ENCODE measurements at places on chromosomes 11 and 22.

GRCh38 chr11:66219846-66220565, 48.4 kb upstream of the RAB1B start:
- H3K27me3 ChIP-seq, result no peaks in the 10 kb centered on the region
- H3K4me3 ChIP-seq, result no peak overlapping the region
- H3K36me3 ChIP-seq, result no peaks in the 10 kb centered on the region
- no peaks in the 10 kb centered on the region for H3K4me1 ChIP-seq
- DNase-seq, result peak; percentile 23
- H3K27ac ChIP-seq, result no peak overlapping the region

DNA sequence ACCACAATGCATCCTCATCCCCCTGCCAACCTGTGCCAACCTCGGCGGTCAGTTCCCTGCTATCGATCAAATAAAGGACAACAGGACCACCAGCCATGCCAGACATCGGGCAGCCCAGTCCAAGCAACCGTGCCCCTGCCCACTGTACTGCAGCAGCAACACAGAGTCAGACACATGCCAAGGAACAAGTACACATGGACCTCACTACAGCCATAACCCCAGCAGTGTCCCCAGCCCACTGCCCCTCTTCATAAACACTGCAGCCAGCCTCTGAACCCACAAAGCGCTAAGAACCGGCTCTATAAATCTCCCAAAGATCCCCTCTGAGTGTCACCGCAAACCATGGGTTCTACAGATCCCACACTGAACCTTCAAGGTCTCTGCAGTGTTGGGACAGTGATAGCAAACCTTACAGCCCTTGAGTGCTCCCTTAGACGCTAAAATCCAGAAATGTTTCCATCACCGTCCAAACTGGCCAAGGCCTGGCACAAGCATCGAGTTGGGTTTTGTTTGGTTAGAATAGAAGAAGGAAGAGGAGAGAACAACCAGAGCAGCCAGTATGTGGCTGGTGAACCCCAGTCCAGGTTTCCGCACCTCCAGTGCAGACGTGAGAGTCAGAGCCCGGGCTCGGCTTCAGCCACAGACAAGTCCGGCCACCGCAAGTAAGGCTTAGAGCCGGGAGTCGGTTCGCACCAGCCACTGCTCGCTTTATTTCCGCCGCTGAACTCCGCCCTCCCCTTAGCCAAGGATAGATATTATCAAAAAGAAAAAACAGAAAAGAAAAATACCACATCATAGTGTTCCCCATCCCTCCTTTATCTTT, 7.9 kb downstream of the PAX6 start:
- no peaks in the 10 kb centered on the region for H3K36me3 ChIP-seq
- H3K4me3 ChIP-seq, result no peak overlapping the region
- no peaks in the 10 kb centered on the region for H3K4me1 ChIP-seq
- DNase-seq, result no peak
- H3K27ac ChIP-seq, result no peak overlapping the region

DNA sequence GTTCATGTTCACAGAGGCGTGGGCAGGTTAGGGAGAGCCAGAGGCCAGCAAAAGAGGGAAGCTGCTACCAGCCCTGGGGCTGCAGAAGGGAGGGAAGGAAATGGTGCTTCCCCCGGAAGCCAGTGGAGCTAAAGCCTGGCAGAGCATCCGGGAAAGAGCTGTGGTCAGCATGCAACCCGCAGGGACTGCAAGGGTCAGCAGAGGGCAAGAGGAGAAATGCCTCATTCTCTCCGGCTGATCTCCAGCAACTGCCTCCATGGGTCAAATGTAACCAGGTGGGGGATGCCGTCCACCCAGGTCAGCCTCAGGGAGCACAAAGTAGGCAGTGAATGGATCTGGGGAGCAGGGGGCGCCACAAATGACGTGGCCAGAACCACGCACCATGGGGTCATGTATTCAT, 36.9 kb upstream of the PRR5 start:
- no peak for DNase-seq
- no peak overlapping the region for H3K27ac ChIP-seq
- no peaks in the 10 kb centered on the region for H3K36me3 ChIP-seq
- no peaks in the 10 kb centered on the region for H3K27me3 ChIP-seq
- peaks cover 11% of the 10 kb centered on the region for H3K4me1 ChIP-seq

DNA sequence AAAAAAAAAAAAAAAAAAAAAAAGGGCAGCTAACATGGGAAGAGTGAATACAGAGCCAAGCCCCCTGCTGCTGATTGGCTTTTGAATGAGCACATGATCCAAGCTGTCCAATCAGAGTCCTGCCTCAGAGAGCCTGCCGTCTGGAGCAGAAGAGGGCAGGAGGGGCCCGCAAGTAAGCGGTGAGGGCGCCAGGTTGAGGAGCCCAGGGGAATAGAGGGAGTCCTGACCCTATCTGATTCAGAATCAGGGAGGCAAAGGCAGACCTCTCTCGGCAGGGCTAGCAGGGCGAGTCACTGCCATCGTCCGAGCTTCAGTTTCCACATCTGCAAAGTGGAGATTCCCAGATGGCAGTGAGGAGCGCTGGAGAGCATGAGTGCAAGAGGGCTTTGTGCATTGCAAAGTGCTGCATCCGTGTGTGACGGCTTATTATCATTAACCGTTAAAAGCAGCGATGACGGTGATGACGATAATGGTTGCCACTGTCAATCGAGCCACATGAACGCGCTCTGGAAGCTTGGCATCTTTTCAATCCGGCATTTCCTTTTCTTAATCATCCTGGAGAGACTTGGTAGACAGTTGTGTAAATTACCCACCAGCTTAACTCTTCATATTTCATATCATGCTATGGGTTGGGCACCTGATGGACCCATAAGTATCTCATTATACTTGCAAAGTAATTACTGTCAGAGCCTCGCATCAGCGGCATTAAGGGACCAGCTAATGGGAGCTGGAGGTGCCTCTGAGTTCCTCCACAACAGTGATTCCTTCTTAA, 68.6 kb upstream of the ATXN10 start:
- H3K36me3 ChIP-seq, result no peaks in the 10 kb centered on the region
- no peak overlapping the region for H3K4me3 ChIP-seq
- no peaks in the 10 kb centered on the region for H3K4me1 ChIP-seq
- no peaks in the 10 kb centered on the region for H3K27me3 ChIP-seq

- no peak overlapping the region for H3K27ac ChIP-seq
- DNase-seq, result no peak
- H3K4me1 ChIP-seq, result no peaks in the 10 kb centered on the region
- H3K4me3 ChIP-seq, result no peak overlapping the region
- H3K27me3 ChIP-seq, result no peaks in the 10 kb centered on the region
Observed at GRCh38 chr11:114346709-114347141, 50.5 kb downstream of the NNMT start.

DNA sequence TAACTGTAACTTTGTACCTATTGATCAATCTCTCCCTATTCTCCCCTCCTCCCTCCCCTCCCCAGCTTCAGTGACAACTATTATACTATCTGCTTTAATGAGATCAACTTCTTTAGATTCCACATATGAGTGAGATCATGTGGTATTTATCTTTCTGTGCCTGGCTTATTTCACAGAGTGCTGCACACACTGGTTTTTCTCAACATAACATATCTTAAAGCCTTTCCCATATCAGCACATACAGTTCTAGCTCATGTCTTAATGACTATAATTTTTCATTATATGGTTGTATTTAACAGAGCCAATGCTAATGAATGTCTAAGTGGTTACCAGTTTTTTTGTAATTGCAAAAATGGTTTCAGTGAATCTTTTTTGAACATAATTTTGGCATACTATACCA, 340.3 kb upstream of the DDI1 start:
- H3K36me3 ChIP-seq, result no peaks in the 10 kb centered on the region
- no peaks in the 10 kb centered on the region for H3K4me1 ChIP-seq
- DNase-seq, result no peak
- no peak overlapping the region for H3K4me3 ChIP-seq
- H3K27ac ChIP-seq, result no peak overlapping the region

DNA sequence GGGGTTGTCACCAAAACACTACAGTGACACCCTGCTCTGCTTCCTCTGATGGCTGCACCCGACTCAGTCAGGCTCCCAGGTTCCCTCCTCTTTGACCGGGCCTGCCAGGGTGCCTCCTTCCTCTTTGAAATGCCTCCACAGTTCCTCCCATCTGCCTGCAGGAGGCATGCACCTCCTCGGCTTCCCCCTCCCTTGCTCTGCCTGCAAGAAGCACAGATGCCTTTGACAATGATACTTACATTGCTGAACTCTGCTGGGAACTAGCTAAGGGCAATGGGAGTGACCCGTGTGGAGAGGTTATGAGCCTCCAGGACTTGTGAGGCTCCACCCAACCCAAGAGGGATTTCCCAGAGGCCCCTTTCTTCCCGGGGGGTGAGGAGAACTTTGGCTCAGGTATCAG, 674.1 kb downstream of the OPCML start:
- H3K36me3 ChIP-seq, result no peaks in the 10 kb centered on the region
- no peak overlapping the region for H3K4me3 ChIP-seq
- no peaks in the 10 kb centered on the region for H3K27me3 ChIP-seq

DNA sequence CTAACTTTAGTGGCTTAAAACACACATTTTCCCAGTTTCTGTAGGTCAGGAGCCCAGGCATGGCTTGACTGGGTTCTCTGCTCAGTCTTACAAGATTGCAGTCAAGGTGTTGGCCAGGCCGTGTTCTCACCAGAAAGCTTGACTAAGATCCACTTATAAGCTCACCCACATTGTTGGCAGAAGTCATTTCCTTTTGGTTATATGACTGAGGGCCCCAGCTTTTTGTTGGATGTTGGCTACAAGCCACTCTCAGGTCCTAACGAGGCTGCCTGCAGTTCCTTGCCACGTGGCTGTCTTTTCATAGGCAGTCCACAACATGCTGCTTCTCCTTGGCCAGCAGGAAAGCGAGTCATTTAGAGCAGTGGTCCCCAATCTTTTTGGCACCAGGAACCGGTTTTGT, 79.3 kb upstream of the CRTAM start:
- no peaks in the 10 kb centered on the region for H3K4me1 ChIP-seq
- no peak overlapping the region for H3K4me3 ChIP-seq
- H3K27me3 ChIP-seq, result no peaks in the 10 kb centered on the region
- no peak for DNase-seq
- H3K27ac ChIP-seq, result no peak overlapping the region

DNA sequence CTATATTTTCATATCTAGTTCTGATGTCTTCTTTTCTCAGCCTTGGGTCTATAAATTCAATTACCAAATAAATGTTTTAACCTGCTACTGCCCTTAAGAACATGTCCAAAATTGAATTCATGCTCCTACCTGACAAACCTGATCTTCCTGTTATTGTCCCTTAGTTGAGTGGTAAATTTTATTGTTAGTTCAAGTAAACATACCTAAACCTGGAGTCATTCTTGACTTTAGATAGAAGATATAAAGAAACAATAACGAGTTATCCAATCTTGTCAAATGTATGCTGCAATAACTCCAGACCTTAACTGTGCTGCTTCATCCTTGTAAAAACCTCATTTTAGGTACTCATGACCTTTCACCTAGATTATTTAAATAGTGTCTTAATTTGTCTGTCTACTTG, 34.6 kb upstream of the SC5D start:
- no peak overlapping the region for H3K4me3 ChIP-seq
- no peaks in the 10 kb centered on the region for H3K36me3 ChIP-seq
- no peaks in the 10 kb centered on the region for H3K27me3 ChIP-seq
- H3K27ac ChIP-seq, result no peak overlapping the region
- H3K4me1 ChIP-seq, result no peaks in the 10 kb centered on the region
- no peak for DNase-seq

DNA sequence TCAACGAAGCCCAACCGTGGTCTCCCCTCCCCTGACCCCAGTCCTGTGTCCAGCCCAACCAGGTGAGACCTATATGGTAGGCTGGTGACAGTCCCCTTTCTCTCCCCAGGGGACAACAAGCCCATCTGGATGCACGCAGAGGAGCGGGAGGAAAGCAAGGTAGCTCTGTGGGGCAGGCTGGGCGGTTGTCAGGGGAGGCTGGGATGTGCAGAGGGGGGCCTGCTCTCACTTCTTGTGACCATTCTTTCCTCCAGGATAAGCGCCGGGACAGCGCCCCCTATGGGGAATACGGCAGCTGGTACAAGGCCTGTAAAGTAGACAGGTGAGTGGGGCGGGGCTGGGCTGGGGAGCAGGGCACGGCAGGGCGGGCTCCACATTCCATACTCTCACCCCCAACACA, 3.5 kb upstream of the RAB1B start:
- DNase-seq, result peak; percentile 52
- H3K27me3 ChIP-seq, result no peaks in the 10 kb centered on the region
- H3K36me3 ChIP-seq, result no peaks in the 10 kb centered on the region
- H3K27ac ChIP-seq, result no peak overlapping the region

GRCh38 chr11:15861256-15861655, 495.1 kb downstream of the SOX6 start:
- H3K36me3 ChIP-seq, result no peaks in the 10 kb centered on the region
- H3K27ac ChIP-seq, result no peak overlapping the region
- no peak overlapping the region for H3K4me3 ChIP-seq
- DNase-seq, result no peak

- H3K27ac ChIP-seq, result no peak overlapping the region
- no peaks in the 10 kb centered on the region for H3K27me3 ChIP-seq
- DNase-seq, result no peak
- peaks cover 1% of the 10 kb centered on the region for H3K4me1 ChIP-seq
- H3K36me3 ChIP-seq, result no peaks in the 10 kb centered on the region
- H3K4me3 ChIP-seq, result no peak overlapping the region
Observed at GRCh38 chr11:47272706-47273105, 2.8 kb downstream of the MADD start.

GRCh38 chr22:26828311-26828710, 170.9 kb downstream of the MIAT start:
- no peaks in the 10 kb centered on the region for H3K27me3 ChIP-seq
- no peak overlapping the region for H3K27ac ChIP-seq
- no peaks in the 10 kb centered on the region for H3K36me3 ChIP-seq
- no peaks in the 10 kb centered on the region for H3K4me1 ChIP-seq
- DNase-seq, result no peak

DNA sequence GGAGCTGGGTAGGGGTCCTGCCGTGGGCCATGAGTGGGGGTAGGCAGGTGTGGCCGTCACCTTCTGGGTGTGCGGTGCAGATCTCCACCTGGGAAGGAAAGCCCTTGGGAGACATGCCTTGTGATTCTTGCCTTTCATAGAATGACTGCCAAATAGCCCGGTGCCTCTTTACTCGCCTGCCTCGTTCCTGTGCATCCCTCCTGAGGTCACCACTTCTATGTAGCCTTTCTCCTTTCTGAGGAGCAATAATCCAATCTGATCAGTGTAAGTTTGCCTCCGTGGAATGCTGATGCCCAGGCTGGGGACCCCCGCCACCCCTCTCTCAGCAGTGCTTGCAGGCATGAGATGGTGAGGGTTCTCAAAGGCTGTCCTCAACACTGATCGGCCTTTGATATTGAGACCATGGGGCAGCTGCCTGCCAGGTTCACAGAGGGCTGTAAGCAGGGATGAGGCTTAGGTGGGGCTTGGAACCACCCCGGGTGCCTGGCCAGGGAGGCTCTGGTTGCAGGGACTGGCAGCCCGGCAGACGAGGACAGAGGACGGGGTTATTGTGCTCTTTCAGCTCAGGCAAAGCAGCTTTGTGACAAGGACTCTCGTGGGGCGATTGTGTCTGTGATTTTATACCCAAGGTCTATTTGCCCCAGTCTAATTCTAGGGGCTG, 86.1 kb upstream of the WNT7B start:
- peaks cover 32% of the 10 kb centered on the region for H3K4me1 ChIP-seq
- no peaks in the 10 kb centered on the region for H3K36me3 ChIP-seq
- H3K27ac ChIP-seq, result peak overlapping the region; percentile 99
- H3K4me3 ChIP-seq, result no peak overlapping the region

GRCh38 chr11:2462986-2463765, 18.4 kb downstream of the KCNQ1 start:
- H3K4me3 ChIP-seq, result no peak overlapping the region
- no peaks in the 10 kb centered on the region for H3K4me1 ChIP-seq
- no peaks in the 10 kb centered on the region for H3K36me3 ChIP-seq
- DNase-seq, result no peak
- no peak overlapping the region for H3K27ac ChIP-seq
- no peaks in the 10 kb centered on the region for H3K27me3 ChIP-seq

Measured in ovary (tissue), 10 donors.